Activated T-cell treated with anti-CD3 and anti-CD28 coated beads for 4 hours (primary cell): ENCODE measurements at places on chromosomes 5 and 9.

GRCh38 chr9:21965401-21965951 lies 28.7 kb downstream of the CDKN2A start:
- no peak for DNase-seq

- no peak for DNase-seq
Measured at GRCh38 chr9:133027134-133027533, 3.7 kb upstream of the GTF3C5 start.

- DNase-seq = no peak
Measured at GRCh38 chr5:18113721-18114120, 479.5 kb downstream of the TAF11L14 start.

- no peak for DNase-seq
Measured at GRCh38 chr5:59956130-59956783, 62.7 kb upstream of the PDE4D start.

- DNase-seq = no peak
Measured at GRCh38 chr9:98743329-98743728, 34.6 kb upstream of the GABBR2 start.

GRCh38 chr5:98891591-98891990 lies 37.2 kb downstream of the CHD1 start:
- DNase-seq = no peak

DNA sequence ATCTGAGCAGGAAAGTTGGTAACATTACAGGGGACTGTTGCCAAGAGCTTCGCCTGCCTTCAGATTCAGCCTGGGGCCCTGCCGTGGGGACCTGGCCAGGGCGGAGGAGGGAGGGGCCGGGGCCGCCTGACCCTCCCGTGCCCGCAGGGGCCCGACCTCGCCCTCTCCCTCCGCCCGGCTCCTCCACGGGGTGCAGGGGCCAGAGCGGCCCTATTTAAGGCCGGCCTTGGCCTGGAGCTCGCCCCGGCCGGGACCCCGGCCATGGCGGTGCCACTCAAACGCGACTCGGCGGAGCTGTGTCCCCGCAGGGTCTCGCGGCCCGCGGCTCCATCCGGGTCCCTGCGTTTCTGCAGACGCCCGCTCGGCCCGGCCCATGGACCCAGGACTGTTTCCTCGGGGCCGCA lies 757 bp downstream of the TMEM250 start:
- no peak for DNase-seq

- no peak for DNase-seq
Measured at GRCh38 chr9:116156621-116157314, 3.2 kb downstream of the PAPPA start.

DNA sequence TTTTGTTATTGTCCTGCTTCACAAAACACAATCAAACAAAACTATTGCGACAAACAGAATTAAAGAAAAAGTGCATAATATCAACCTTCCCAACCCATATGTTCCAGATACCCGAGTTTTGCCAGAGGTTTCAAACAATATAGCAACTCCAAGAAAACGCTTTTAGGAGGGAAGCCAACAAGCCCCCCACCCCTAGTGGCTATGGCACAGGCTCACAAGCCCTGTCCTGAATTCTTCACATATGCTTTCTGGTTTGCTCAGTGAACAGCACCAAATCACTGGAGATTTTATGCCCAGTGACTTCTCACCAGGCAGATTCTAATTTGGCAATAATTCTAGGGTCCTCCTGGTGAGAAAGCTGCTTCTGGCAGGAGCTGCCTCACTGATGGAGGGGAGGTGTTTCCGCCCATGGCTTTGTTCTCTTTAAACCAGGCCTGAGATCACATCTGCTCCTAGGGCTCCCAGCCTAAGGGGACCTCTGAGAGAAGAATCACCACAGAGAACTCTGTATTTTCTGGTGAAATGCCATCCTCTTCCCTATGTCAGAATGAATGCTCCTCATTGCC lies 1982.4 kb downstream of the EFNA5 start:
- no peak for DNase-seq

GRCh38 chr5:6567835-6568234 lies 65.0 kb downstream of the NSUN2 start:
- no peak for DNase-seq

DNA sequence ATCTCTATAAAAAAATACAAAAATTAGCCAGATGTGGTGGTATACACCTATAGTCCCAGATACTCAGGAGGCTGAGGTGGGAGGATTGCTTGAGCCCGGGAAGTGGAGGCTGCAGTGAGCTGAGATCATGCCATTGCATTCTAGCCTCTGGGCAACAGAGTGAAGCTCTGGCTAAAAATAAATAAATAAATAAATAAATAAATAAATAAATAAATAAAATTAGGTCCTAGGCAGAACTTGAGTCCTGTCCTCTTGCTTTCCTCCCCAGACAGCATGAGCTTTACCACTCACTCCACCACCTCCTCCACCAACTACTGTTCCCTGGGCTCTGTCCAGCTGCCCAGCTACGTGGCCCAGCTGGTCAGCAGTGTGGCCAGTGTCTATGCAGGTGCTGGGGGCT lies 31.6 kb upstream of the SPZ1 start:
- no peak for DNase-seq

- DNase-seq = no peak
Measured at GRCh38 chr9:20593537-20593936, 28.8 kb downstream of the MLLT3 start.

DNA sequence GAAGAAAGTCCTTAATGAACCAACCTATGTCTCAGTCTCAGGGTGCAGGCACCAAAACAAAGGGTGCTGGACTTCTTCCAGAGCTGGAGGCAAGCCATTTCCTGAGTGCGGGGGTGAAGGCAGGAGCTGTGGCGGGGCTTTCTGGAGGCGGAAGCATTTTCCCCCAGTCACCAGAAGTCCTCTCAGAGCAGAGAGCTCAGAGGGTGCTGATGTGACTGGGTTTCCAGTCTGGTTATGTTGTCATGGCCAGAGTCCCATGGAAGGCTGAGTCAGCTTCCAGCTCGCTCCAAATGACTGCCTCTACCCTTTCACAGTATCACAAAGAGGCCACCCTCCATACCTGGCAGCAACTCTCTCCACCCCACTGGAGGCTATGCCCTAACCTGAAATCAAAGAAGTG lies 86.0 kb downstream of the TRPC7 start:
- no peak for DNase-seq

DNA sequence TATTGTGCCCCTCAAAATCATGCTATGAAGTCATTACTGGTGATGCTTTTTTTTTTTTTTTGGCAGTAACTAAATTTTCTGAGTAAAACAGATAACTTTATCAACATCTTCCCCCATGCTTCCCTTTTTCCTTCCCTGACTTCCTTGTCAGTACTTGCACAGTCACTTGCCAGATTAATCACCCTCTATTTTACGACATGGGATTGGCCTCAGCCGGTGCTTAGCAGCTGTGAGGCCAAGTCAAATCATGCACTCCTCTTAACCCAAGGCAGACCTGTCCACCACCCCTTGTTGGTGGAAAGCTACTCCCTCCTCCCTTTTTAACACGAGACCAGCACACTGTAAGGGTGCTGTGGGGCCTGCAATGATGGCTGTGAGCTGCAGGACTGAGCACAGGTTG lies 118.0 kb upstream of the OTULINL start:
- no peak for DNase-seq

DNA sequence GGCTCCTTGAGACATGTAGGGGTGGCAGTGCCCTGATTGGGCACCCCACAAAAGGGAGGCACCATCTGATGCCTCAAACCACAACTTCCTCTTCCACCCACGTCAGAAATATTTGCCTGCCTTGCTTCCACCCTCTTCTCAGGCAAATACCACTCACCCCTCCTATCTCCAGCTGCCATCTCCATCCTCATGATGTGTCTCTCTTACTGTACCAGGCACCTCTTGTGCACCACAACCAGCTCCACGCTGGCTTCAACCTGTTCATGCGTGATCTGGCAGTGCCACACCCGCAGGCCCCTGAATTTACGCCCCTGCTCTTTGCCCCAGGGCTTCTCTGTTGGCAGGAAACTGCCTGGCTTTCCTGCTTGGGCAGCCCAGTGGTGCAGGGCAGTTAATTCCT lies 87.8 kb upstream of the HSPA9 start:
- DNase-seq = peak; percentile 14

DNA sequence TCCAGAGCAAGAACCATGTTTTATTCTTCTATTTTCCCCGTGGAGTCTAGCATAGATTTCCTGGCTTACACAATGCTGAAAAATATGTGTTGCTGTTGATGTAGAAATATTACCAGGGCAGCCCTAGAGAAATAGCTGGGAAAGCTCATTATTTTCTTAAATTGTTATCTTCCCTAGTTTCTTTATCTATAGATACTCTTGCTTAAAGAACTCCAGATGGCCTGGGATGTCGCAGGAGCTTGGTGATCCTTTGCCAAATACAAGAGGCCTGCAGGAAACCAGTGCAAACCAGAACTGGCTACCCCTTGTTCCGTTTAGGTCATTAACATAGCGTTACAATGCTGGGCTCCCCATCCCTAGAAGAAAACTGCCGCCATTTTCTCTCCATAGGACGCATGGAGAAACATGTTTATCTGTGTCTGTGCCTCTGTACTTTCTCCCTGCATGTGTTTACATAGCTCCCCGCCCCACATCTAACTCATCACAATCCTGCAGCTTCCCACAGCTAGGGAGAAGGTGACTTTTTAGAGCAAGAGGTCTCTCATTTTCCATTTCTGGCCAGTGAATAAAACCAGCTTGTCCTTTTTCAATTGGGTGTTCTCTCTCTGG lies 6.4 kb downstream of the PRLR start:
- DNase-seq = no peak

GRCh38 chr5:120062515-120062917 lies 401.6 kb upstream of the PRR16 start:
- no peak for DNase-seq

DNA sequence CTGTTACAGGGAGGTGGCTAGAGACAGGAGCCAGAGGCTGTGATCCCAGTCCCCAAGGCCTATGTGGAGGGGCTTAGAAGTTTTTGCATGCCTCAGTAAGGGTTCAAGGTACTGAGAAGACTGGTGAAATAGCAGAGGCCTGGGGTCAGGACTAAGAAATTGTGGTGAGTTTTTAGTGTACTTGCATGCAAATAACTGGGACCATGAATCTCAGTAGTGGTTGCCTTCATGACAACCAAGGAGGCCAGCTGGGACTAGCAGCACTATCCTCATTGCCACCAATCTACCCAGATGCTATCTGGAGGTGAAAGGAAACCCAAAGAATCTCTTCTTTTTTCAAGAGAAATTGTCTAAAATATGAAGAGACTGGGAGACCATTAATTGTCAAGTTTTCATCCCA lies 395.1 kb downstream of the CETN3 start:
- no peak for DNase-seq

DNA sequence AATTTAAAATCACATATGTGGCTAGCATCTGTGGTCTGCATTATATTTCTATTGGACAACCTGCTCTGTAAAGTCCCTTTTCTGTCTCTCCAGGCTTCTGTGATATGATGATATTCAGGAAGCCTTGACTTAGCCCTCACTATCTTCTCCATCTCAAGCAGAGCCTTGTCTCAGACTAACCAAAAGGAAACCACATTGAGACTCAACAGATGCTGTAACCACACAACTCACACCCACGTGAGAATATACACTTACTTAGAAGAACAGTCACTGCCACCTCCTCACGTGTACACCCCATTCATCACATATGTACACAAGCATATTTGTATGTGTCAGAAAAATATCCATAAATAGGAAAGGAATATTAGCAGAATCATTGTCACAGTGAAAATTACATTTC lies 33.6 kb downstream of the HTR4 start:
- DNase-seq = no peak

DNA sequence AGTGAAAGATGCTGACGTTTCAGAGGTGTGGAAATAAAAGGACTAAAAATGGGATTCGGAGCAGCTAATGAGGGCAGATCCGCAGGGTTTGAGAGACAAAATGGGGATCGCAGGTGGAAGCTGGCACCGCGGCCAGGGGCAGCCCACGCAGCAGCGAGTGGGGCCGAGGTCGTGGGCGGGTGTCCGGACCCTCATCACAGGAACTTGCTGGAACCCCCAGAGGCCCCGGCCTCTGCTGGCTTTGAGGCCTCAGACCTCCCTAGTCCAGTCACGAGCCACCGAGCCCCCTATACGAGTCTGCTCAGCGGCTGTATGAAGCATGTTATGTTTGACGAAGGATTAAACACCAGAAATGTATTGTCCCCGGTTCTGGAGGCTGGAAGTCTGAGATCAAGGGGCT lies 45.8 kb upstream of the FCN1 start:
- no peak for DNase-seq

DNA sequence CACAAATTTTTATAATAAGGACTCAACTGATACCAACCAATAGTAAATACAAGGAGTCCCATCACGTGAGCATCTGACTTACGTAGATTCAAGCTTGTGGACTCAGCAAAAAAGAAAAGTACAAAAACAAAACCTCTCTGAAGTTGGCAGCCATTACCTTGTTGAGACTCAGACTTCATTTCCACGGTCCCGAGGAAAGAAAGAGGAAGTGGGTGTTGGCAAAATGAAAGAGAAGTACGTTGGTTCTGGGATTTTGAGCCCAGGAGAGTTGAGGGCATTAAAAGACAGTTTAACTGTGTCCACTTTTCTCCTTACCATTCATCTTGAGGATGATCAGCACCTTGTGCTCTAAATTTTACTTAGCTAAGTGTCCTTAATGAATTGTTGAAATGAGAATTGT lies 26.7 kb downstream of the NCBP1 start:
- no peak for DNase-seq

- DNase-seq = no peak
Measured at GRCh38 chr5:149930043-149930748, 14.4 kb downstream of the PDE6A start.

DNA sequence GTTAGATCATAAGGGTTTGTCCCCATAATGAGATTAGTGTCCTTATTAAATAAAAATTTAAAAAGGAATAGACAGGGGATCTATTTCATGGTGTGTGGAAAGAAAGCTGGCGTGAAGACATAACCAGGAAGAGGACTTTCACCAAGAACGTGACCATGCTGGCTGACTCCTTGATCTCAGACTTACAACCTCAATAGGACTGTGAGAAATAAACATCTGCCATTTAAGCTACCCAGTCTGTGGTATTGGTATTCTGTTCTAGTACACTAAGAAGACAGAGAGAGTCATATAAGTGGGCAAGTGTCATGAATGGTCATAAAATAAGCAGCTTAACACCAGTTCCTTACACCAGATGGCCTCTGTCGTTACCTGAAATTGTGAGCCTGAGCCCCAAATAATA lies 259.4 kb upstream of the CCNG1 start:
- no peak for DNase-seq

DNA sequence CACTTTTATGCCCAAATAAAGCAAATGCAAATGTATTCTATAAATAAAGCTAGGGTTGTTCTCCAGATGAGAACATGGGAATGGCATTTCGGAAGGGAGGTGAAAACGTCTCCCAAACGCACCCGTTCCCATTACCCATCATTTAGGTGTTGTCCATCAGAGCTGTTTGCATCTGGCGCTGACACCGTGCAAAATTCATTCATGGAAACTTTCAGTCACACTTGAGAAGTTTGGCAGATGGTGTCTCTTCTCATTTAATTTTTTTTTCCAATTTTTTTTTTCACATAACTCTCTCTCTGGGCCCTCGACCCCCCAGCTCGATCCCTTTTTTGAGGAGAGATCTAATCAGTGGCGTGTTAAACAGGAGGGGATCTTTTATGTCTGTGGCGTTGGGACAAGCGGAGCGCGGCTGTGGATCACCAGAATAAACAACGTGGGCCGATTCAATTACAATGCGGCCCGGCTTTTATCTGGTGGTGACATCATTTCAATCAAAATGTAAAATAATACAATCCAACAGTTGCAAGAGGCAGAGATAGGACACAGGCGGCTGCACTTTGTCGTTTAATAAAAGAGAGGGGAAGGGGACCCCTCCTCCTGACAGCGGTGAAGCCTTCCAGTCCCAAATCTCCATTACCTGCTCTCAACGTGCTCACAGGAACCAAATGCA lies 246.1 kb upstream of the IRX4 start:
- no peak for DNase-seq

- no peak for DNase-seq
Measured at GRCh38 chr9:89466451-89467277, 31.2 kb downstream of the SEMA4D start.
